ENCODE measurements at places on chromosomes 1 and 21.

- DNase-seq, result no peak
Observed at GRCh38 chr1:48469616-48470480, 2.2 kb downstream of the SPATA6 start.

DNA sequence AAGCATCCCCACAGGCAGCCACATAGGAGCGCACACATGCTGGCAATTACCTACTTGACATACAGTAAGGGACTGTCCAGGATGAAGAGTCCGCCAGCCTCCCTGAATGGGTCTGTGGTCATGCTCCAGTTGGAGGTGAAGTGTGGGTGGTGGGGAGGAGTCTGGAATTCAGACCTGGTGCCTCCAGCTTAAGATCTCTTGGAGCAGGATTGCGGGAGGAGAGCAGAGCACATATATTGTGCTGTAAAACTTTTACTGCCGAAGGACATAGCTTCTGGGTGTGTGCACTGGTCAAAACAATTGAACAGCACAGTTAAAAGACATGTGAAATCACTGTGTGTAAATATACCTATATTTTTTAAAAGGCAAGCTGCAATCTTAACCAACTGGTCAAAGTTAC lies 17.9 kb downstream of the STK40 start:
- no peak for DNase-seq

- DNase-seq, result peak; percentile 46
Observed at GRCh38 chr21:42593007-42593814, 60.2 kb upstream of the PDE9A start.

GRCh38 chr1:167916766-167917511 lies 3.0 kb upstream of the ADCY10 start:
- no peak for DNase-seq

DNA sequence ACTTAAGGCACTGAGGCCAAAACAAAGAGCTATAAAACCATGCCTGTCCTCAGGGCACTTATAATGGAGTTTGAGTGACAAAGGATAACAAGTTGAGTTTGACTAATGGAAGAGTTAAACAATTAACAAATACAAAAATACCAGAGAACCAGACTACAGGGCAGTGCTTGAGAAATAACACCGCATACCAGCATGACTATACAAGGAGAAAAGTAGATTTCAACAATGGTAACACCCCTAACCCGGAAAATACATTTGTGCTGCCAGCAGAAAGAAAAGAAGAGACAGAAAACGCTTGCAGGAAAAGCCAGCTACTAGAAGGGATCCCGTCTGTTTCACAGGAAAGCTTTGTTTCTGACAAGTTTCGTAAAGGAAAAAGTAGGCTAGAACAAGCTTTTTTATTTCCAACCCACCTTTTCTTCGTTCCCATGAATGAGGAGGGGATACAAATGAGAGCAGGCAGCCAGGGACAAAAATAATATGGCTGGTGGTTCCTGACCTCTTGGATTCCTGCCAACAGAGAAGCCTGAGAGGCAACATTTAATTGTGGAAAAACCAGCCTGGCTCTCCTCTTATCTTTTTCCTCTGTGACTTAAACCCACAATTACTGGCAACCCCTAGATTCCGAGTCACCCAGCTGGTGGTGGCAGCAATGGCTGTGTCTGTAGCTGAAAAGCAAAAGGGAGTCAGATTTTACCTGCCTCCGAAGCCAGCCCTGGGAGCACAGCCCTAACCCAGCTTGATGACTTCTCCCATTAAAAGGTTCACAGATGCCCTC lies 56.5 kb downstream of the WLS start:
- DNase-seq, result no peak

- peak; percentile 46 for DNase-seq
Observed at GRCh38 chr1:112904071-112904830, 51.7 kb downstream of the SLC16A1 start.

DNA sequence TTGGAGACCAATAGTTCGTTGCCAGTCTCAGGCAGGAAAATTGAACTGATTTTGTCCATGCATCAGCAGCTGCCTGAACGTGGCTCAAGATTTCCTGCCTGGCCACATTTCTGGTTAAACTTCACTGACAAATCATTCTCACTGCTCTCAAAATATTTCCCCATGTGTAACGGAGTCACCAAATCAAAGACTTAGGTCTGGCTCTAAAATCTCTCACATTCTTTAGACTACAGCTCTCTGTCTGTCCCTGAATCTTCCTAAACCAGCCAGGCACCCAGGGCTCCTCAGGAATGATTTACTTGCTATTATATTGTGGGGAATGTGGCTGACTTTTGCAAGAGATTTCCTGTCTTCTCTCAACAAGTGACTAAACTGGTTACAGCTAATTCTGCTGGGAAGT lies 49.2 kb upstream of the GJA8 start:
- DNase-seq, result no peak

- no peak for DNase-seq
Observed at GRCh38 chr21:38771536-38771935, 34.2 kb upstream of the ETS2 start.

GRCh38 chr21:15775291-15775690 lies 45.5 kb downstream of the USP25 start:
- no peak for DNase-seq

DNA sequence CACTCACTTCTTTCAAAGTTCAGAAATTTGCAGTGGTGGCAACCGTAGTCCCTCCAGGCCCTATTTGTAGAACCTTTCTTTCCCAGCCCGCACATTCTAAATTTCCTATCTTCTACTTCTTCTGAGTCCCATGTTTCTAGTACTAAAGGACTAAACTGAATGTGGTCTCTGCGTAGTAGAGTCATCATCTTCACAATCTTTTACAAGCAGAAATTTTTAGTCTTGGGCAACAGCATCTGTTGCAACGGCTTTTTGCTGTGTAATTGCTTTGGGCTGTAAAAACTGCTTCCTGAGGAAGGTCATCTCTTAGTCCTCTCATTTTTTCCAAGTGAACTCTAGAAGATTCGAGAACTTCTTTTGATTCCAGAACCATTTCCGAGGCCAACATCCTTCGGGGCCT lies 23.9 kb downstream of the VAV3 start:
- no peak for DNase-seq

- peak; percentile 31 for DNase-seq
Observed at GRCh38 chr1:33349081-33349759, 28.3 kb upstream of the A3GALT2 start.

GRCh38 chr1:212699104-212699624 lies 476 bp downstream of the BATF3 start:
- DNase-seq, result peak; percentile 60

- no peak for DNase-seq
Observed at GRCh38 chr1:100051401-100051800, 81.3 kb downstream of the SASS6 start.

DNA sequence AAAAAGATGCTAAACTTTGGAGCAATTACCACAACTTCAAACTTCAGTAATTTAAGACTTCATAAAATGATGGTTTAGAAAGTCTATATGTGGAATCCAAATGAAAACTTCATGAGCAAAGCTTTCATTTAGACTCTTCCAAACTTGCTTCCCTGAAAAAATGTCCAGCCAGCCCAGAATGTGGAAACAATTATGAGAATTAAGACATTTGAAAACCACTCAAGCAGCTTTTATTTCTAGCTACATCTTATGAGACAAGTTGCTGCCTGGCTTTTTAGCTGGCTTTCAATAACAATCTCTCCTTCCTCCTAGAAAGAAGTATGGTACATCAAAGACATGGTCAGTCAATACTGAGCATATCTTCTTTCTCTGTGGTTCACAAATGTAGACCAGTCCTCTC lies 21.8 kb downstream of the LPAR3 start:
- DNase-seq, result no peak

DNA sequence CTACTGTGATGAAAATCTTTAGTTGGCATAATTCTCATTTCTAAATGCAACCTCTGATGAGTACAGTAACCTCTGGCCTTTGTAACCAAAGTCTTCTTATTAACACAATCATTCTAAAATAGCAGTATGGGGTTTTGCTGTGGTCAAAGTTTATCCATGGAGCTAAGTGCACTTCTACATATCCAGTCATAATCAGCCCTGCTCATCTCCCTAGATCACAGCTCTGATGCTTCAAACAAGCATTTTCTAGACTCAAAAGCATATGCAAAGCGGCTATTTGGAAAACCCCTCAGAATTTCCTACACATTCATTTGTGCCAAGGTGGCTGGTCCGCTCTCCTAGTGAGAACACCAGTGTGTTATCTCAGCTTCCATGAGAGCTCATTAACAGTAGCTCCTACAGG lies 418.6 kb downstream of the MRPL39 start:
- DNase-seq, result no peak

DNA sequence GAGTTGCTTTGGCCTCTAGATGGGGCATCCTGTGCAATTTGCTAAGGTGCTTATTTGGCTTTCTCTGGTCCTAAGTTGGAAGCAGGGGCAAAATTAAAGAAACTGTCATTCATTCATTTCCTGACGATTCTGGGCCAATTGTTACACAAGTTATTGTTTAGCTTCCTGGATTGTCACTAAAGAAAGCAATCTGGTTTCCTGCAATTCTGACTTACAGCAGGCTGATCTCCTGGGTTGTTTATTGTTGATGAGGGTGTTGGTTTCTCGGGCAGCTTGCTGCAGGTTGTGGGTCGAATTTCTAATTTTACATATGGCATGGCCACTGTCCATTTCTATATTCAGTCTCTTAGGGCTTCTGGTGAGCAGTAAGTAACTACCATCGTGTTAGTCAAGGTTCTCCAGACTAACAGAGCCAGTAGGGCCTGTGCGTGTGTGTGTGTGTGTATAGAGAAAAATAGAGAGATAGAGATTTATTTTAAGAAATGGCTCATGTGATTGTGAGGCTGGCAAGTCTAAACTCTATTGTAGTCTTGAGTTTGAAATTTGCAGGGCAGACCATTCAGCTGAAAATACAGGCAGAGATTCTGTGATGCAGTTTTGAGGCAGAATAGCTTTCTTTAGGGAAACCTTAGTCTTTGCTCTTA lies 30.4 kb downstream of the CTH start:
- no peak for DNase-seq

DNA sequence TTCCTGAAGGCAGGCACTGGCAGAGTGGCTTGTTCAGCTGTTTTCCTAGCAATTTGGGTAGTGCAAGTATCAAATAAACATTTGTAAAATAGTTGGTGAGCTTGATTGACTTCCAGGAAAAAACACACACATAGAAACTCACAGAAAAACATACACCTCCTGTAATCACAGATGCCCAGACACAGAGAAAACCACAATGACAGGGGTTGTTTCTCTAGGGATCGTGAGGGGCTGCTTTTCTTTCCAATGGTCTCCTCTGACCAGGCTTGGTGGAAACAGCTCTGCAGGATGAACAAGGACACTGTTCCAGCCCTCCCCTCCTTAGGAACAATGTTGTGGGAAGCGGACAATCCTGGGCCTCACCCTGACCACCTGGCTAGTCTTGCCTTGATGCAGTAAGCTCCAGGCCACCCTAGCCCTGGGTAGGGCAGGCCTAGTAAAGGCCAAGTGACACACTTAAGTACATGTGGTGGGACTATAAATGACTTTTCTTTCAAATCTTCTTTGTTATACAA lies 142.5 kb upstream of the HMGB4 start:
- no peak for DNase-seq

DNA sequence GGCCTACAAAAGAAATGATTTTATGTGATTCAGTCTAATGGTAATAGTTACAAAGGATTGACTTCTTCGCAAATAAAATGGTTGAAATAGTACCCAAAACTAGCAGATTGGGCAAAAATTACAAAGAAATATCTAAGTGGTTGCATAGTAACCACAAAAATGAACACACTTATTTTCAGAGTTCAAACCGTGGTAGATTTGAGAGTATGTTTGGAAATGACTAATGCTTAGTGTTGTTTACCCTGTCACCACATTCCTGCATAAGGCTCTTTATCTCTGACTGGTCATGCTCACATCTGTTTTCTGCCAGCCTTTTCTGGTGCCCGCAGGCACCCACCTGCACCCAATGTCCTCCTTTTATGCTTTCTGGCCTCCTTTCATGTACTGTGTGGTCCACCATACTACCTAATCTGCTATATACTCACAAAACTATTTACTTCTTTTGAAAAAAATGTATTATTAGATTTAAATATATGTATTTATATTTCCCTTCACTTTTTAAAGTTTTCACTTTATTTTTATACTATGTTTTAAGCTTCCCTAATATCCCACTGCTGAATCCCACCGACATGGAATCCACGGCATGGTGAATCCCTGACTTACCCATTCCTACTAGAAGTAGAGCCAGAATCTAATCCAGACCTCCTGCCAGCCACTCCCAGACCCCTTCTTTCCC lies 30.3 kb downstream of the PTPRC start:
- DNase-seq, result no peak

DNA sequence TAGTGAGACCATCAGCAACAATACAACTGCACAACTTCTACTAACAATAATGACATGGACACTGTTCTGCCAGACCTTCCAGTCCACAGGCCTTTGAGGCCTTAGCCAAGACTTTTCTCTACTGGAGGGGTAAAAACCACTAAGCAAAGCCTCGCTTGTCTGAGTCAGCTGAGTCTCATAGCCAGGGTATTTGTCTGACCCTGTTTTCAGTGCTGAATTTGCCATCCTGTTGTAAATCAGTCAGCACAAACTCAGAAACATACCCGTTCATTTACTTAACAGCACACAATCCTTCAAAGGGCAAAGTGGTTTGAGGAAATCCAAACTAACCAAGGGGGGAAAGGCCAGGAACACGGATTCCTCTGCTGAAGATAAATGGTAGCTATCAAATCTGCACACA lies 537.8 kb downstream of the SMYD3 start:
- DNase-seq, result no peak

- DNase-seq, result no peak
Observed at GRCh38 chr1:56584910-56585528, 5.7 kb upstream of the PLPP3 start.

GRCh38 chr1:234833646-234834045 lies 223.7 kb upstream of the IRF2BP2 start:
- DNase-seq, result no peak

All from activated T-helper 9 cell treated with anti-CD3 and anti-CD28 coated beads, Interleukin-2, amount 50 U/mL, for 16 hours (primary cell).